ENCODE measurements at places on chromosomes 12 and 14.

GRCh38 chr12:87866578-87867292 is 162.5 kb downstream of the C12orf50 start:
- no peak for DNase-seq

GRCh38 chr12:130860311-130860710 is 11.6 kb upstream of the RAN start:
- no peak for DNase-seq

DNA sequence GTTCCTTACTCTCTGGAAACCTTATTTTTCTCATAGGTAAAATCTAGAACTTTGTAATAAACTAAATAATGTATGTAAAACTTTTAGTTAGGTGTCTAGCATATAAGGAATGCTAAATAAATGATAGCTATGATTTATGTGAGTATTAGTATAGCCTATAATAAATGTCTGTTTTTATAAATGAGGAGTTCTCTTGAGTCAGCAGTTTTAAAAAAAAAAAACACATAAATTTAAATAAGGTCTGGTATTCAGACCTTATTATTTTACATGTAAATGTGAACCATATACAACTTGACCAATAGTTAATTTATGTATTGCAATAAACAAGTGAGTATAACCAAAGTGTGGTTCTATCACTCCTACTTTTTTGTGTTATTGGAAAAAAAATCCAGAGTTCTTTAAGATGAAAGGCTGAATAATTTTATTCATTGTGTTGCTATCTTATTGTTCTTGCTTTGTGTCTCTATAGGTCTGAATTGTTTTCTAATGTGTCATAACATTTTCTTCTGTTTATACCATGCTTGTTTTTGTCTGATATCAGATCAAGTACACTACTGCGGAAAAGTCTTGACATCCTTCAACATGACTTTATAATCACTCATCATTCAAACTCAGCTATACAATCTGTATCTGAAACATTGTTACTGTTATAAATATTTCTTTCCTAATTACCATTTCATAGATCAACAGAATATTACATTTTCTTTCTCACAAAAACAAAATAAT is 115.7 kb downstream of the RASSF9 start:
- no peak for DNase-seq

- no peak for DNase-seq
Measured at GRCh38 chr14:21384494-21384851, 654 bp upstream of the SUPT16H start.

- DNase-seq = no peak
Measured at GRCh38 chr14:55336162-55336561, 64.9 kb downstream of the FBXO34 start.

- no peak for DNase-seq
Measured at GRCh38 chr12:84841591-84841990, 71.0 kb downstream of the SLC6A15 start.

DNA sequence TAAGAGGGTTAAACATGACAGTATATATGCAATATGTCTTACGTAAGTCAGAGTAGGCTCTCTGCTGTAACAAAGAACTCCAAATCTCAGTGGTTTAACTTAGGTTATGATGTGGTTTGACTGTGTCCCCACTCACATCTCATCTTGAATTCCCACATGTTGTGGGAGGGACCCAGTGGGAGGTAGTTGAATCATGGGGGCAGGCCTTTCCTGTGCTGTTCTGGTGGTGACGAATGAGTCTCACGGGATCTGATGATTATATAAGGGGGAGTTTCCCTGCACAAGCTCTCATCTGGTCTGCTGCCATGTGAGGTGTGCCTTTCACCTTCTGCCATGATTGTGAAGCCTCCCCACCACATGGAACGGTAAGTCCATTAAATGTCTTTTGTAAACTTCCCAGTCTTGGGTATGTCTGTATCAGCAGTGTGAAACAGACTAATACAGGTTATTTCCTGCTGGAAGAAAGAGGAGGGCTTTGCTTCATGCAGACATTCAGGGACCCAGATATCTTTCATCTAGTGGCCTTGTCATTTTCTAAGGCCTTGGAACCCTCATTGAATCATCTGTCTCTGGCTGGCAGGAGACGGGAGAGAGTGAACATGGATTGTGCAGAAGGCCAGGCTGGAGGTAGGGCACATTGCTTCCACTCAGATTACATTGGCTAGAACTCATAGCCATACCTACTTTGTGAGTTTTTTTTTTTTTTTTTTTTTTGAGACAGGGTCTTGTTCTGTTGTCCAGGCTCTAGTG is 96.1 kb downstream of the CRADD start:
- no peak for DNase-seq

- peak; percentile 12 for DNase-seq
Measured at GRCh38 chr14:41570415-41571155, 36.1 kb upstream of the LRFN5 start.

- DNase-seq = no peak
Measured at GRCh38 chr14:60508707-60509437, at the start of gene SIX6. TSS of gene SIX6 (plus strand) at chr14:60509146. CDS start at chr14:60509399, 253 bp downstream.

GRCh38 chr14:65373016-65373670 is 39.4 kb upstream of the FUT8 start:
- no peak for DNase-seq

DNA sequence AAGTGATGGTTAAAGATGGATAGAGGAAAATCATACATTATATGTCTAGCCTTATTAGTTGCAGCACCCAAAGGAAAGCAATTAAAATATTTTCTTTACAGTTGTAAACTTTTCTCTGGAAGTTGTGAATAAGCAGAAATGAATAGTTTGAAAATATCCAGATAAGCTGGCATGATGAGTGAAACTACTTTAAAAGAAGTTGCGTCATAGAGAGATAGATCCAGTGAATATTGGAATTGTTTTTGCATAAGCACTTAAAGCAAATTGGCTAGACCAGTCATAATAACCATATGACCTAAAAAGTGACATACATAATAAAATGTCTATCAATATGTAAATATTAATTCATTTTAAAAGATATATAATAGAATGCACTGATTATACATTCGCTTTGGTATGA is 132.1 kb downstream of the SOX5 start:
- no peak for DNase-seq

DNA sequence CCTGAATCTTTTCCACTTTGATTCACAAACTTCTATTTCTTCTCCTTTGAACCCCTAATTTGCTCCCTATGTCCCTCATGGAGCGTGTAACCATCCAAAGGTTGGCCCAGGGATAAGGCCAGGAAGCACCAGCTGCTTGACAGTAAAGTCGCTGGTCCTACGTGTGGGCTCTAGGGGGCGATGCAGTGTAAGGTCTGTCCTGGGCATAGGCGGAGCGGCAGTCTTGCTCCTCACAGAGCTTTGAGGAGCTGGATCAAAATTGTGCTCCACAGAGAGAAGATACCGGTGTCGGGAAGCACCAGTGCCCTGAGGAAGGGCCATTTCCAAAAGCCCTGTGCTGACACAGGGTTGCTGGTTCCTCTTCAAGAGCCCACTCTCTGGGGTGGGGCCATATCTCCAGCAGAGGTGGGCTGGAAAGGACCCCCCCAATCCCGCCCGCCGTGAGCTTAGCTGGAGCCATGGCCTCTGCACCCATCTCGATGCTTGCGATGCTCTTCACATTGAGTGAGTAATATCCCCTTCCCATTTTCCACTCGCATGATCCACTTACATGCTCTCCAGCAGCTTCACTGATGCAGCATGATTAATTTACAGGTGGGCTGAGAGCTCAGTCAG is 49.9 kb upstream of the OR4E1 start:
- peak; percentile 66 for DNase-seq

DNA sequence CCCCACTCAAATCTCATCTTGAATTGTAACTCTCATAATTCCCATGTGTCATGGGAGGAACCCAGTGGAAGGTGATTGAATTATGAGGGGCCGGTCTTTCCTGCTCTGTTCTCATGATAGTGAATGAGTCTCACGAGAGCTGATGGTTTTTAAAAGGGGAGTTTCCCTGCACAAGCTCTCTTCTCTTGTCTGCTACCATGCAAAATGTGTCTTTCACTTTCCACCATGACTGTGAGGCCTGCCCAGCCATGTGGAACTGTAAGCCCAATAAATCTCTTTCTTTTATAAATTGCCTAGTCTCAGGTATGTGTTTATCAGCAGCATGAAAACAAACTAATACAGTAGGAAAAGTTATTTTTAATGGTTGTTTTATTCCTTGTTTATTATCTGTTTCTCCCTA is 146.0 kb downstream of the FSCB start:
- DNase-seq = no peak

DNA sequence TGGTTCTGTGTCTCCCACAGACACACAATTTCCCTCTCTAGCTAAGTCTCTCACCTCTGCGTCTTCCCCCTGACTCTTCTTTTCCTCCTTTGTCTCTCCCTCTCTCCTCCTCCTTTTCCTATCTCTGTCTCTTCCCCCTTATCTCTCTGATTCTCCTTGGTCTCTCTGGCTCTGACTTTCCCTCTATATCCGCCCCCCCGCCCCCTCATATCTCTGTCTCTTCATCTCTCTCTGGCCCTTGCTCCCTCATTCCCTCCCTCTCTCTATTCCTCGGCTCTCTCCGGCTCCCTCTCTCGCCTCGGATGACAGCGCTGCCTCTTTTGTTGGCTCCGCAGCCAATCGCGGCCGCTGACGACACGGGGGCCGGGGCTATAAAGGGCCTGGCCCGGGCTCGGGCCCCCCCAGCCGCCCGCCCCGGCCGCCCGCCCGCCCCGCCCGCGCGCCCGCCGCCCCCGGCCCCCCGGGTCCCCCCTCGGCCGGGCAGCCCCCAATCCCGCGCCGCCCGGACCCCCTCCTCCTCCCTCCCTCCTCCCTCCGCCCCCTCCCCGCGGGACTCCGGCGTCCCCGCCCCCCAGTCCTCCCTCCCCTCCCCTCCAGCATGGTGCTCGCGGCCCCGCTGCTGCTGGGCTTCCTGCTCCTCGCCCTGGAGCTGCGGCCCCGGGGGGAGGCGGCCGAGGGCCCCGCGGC is at the start of gene GDF11:
Gene GDF11 (plus strand): TSS at position 404 of the 687 bp plus-strand sequence. CDS start 195 bp downstream, at position 599.
- DNase-seq = peak; percentile 81
